ENCODE measurements at places on chromosomes 12 and 14.

- no peak for DNase-seq
Measured at GRCh38 chr12:29519585-29520182, 22.2 kb upstream of the OVCH1 start.

GRCh38 chr14:42469637-42470426 lies 863.2 kb downstream of the LRFN5 start:
- DNase-seq, result no peak

DNA sequence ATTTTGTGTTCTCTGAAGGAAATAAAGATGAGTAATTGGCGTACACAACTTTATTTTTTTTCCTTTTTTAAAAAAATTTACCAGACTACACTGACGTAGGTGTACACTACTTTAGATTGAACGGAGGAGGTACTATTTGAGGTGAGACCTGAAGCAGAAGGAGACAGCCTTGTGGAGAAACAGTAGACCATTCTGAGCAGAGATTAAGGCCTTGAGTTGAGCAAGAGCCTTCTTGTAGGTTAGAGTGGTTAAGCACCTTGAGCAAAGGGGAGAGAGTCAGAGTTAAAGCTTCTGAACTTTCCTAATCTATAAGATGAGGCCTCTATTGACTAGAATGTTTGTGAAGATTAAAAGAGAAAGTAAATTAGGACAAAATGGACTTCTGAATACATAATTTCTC lies 2.5 kb downstream of the LEMD3 start:
- no peak for DNase-seq

GRCh38 chr14:97592341-97592980 lies 795.3 kb downstream of the VRK1 start:
- DNase-seq, result no peak

- no peak for DNase-seq
Measured at GRCh38 chr12:3715999-3716398, 36.9 kb downstream of the CRACR2A start.

DNA sequence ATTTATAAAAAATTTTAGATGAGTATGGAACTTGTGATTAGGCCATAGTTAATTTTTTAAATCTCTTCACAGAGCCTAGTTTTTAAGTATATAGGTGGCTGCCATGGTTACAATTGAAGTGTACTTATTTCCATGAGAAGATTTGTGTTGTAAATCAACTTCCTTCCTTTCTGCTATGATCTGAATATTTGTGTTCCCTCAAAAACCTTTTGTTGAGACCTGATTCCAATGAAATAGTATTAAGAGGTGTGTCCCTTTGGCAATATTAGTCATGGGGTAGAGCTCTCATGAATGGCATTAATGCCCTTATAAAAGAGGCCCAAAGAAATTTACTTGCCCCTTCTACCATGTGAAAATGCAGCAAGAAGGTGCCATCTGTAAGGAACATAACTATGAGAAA lies 28.8 kb downstream of the ETNK1 start:
- no peak for DNase-seq

GRCh38 chr12:76329159-76329558 lies 19.1 kb downstream of the BBS10 start:
- DNase-seq, result no peak

DNA sequence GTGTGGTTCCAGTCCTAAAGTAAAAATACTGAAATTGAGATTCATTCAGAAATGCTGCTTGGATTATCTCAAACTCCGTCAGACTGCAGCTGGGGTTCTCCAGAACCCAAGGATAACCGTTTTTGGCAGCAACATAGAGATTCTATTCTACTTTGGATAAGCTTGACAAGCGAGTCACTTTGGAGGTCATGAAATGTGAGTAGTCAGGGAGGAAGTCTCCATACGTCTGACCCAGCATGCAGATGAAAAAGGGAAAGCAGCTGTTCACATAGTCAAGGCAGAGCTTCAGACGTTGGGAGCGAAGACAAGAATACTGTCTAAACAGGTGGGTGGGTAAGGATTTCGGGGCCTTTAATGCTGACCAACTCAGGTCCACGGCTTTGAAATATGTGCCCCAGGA lies 14.9 kb upstream of the HSP90B1 start:
- DNase-seq, result no peak

Measured in activated T-cell treated with anti-CD3 and anti-CD28 coated beads, Interleukin-2, amount 50 U/mL, for 4 hours (primary cell).